ENCODE measurements at places on chromosomes 4 and X. TPM values are rescaled to one million over a fixed set of nuclear protein-coding genes. Genes with fewer than 3 reads are reported as not detected.
A peak's percentile ranks its signal among the peaks of the same experiment; 100 is the strongest.

DNA sequence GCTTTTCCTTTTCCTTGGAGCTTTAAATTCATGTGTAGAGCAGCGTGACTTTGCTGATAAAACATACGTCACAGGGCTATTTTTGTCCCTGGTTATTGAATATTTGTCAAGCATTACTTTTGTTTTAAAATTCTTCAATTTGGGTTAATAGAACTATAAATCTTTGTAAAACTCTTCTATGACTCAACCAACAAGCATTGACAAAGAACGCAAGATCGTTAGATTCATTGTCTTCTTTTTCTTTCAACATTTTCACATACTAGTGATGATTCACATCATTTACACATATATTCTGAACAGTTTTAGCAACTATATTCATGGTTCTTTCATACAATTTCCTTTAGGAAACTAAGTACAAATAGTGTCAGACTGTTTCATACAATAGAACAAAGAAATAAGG, 72.0 kb upstream of the GPM6A start:
- no peak for DNase-seq

DNA sequence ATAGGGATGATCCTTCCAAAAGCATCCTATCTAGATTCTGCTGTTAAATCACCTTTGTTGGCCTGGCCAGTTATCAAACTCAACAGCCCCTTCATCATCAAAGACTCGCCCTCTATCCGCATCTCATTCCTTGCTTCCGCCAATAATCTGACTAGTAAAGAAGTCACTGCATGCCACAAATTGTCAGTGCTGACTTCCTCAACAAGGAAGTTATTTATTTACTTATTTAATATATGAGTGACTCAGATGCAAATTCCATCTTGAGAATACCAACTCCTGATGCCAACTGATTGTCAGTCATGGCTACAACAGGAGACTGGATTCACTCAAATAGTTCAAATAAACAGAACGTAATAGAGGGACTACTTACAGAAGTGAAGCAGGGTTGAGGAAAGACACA, 283.8 kb downstream of the TRIML1 start:
- peak; percentile 31 for DNase-seq

DNA sequence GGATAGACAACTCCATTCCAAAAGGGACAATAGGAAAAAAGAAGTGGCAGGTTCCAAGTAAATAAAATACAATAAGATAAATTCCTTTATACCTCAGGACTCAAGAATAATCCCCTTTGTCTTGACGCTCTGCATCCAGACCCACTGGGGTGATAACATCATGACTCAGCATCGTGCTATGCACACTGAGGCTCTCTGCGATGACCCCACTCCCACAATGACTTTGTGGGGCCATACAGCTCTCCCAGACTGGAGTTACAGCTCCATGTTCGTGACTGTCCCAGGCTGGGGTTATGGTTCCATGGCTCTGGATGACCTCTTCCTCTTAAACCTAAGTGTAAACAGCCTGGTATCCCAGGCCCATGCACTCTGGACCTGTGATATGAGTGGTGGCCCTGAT, 254.5 kb upstream of the ADGRL3 start:
- DNase-seq = no peak

The RHOH gene
- total RNA-seq = not detected

The NUDT10 gene
- total RNA-seq = 0.90 TPM

DNA sequence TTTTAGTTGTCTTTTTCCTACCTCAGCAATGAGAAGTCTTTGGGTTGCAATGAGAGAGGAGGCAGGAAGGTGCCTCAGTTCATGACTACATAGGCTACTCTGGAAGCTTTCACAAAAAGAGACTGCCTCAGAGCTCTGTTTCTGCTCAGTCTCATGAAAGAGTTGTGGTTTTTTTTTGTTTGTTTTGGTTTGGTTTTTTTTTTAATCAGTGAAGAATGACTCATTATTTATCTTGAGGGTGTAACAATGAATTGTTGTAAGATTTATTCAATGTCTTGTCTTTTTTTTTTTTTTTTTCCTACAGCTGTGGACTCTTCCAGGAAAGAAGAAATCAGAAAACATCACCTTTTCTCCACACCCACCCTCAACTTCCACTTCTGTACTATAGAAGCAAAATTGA, 67.5 kb upstream of the CXCL13 start:
- DNase-seq = peak; percentile 6

- no peak for DNase-seq
Observed at GRCh38 chrX:104118765-104119164, 6.4 kb downstream of the ZCCHC18 start.

DNA sequence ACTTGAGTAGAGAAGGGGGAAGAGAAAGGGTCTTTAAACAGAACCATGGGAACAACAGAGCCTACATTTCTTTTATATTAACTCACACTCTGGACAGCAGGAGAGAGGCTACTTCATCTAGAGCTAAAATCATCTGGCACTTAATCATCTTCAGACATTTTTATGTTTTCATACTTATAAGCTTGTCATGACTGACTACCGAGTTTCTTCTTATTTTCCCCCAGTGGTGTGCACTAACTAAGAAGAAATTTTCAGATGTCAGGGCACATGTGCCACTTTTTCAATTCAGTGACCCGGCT, 11.8 kb upstream of the RTL5 start:
- no peak for DNase-seq

DNA sequence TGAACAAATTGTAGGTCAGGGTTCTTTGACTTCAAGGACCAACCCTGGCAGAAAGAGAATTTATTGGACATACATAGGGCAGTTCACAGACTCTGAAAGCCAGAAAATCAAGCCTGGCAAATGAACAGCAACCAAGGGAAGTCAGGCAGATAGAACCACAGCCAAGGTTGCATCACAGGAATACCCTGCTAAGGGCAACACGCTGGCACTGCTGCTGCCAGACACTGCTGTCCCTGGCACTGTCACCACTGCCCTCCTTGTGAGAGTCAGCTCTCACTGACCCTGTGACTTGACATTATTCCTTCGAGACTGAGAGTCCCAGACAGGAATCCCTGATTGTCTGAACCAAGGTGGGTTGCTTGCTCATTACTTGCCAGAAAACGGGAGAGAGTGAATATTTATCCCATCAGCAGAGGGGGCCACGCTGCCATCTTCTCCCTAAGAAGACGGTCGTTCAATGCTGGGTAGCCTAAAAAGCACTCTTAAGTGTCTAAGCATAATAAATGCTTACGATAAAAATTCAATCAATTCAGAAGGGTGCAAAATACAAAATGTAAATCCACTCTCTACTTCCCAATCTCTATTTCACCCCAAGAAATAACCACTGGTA, 23.2 kb upstream of the PTTG2 start:
- DNase-seq = no peak
